ENCODE measurements at places on chromosomes 5 and 9.

DNA sequence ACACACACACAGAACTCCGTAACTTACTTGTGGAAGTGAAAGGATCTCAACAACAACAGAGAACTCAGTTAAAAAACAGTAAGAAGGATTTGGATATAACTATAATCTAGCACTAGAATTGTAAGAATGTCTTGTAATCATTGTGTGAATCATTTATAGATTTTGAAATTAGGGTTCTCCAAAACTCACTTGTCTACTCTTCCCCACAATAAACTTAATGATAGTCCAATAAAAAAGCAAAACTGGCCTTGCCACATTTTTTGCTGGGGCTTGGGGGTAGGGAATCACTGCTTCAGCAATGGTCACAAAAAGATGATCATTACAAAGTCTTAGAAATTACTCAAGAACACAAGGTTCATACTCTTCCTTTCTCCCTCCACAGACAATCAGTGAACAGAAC lies 8.8 kb downstream of the TBCA start:
- no peak for DNase-seq

DNA sequence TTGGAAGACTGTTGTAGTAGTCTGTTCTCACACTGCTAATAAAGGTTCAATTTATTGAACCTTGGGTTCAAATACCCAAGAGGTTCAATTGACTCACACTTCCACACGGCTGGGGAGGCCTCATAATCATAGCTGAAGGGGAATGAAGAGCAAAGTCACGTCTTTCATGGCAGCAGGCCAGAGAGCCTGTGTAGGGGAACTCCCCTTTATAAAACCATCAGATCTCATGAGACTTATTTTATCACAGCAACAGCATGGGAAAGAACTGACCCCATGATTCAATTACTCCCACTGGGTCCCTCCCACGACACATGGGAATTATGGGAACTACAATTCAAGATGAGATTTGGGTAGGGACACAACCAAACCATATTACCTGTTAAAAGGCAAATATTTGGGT lies 268.2 kb downstream of the TMEM167A start:
- DNase-seq = no peak

GRCh38 chr9:132238026-132238972 lies 76.4 kb downstream of the NTNG2 start:
- DNase-seq = no peak

DNA sequence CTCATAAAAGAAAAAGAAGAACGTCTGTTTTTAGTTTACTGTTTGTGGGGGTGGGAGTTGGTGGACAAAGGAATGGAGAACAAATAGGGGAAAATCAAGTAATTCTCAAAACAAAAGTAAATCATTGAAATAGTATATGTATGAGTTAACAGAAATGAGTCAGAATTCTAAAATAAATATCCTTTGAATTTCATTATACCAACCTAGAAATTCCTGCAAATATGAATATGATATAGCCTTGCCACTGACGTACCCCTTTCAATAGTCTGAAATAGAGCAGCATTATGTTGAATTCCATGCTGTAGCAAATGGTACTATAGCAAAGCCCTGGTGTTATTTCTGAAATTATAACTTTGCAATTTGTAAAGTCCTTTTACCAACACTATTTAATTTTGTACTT lies 29.6 kb upstream of the DTWD2 start:
- no peak for DNase-seq

- no peak for DNase-seq
Measured at GRCh38 chr5:81630684-81631083, 120.2 kb downstream of the SSBP2 start.

DNA sequence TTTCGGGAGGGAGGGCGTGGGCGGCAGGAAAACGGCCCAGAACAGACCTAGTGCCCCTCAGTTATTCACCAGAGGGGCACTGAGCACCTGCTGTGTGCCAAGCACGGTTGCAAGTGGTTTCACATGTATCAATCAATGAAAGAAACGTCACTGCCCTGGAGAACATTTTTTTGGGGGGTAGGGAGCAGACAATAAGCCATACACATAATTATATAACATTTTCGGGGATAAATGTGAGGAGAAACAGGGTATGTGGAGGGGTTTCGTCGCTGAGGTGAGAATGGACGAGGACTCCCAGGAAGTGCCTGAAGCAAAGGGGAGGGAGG lies 444 bp upstream of the ZNF354A start:
- DNase-seq = no peak

- DNase-seq = no peak
Measured at GRCh38 chr5:150138551-150139265, 16.9 kb downstream of the PDGFRB start.

DNA sequence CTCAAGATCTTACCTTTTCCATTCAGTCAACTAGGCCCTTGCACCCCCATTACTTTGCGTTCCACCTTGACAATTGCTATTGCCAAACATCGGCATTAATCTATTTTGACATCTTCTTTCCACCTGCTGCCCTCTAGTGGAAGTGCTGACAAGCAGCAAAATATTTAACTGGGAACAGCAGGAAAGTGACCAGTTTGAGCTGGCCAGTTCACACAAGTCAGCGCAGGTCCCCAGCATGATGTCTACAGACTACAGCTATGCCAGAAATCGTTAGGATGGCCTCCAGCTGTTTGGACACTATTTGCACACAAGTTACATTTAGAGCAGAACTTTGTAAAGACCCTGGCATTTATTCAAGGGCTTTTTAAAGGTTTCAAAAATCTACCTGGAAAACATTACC lies 160.1 kb downstream of the GHR start:
- DNase-seq = no peak

GRCh38 chr5:84303315-84303714 lies 81.4 kb downstream of the EDIL3 start:
- DNase-seq = no peak

DNA sequence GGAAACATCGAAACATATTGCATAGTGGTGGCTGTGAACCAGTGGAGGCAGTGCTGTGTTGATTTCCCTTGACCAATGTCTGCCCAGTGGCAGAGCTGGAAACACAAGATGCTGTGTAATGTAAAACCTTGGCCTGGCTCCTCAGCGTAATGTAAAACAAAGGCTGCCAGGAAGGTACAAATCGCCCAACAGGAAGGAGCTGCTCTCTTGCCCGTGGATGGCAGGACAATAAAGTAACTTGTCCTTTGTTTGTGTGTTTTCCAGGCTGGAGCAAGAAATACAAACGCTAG lies 143.4 kb downstream of the PALM2AKAP2 start:
- DNase-seq = no peak

DNA sequence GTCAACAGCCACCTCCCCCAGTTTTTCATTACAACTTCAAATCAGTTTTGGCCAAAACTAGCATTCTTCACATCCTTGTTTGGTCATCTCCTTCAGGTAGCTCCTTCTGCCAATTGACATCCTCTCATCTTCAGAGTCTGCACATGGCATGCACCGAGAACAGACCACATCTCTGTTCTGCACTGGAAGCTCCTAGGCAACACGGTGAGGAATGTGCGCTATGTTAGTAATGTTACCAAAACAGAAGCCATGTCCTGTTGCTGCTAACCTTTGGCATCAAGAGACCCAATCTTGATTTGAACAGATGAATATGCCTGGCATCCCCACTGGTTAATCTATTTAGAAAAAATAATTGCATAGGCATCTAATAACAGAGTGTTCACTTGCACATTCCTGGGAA lies 5.1 kb upstream of the HK3 start:
- no peak for DNase-seq

- DNase-seq = no peak
Measured at GRCh38 chr9:21660976-21661375, 141.5 kb upstream of the MTAP start.

DNA sequence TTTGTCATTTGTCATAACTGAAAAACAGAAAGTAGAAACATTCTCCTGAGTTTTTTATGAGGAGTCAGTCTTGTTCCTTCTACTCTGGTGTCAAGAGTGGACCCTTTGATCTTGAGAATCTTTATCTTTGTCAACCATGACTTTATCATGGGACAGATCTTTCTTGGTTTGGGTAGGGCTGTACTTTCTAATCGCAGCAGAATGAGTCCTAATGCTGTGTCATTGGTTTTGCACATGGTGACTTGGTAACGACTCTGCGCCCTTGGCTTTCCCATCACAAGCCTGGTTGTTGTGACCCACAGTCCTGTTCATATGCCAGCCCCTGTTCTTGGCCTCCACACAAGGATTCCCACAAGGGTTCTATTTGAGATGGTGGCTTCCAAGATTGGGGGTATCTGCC lies 45.6 kb downstream of the AOPEP start:
- DNase-seq = no peak

- no peak for DNase-seq
Measured at GRCh38 chr5:84032324-84032723, 311.7 kb upstream of the HAPLN1 start.

DNA sequence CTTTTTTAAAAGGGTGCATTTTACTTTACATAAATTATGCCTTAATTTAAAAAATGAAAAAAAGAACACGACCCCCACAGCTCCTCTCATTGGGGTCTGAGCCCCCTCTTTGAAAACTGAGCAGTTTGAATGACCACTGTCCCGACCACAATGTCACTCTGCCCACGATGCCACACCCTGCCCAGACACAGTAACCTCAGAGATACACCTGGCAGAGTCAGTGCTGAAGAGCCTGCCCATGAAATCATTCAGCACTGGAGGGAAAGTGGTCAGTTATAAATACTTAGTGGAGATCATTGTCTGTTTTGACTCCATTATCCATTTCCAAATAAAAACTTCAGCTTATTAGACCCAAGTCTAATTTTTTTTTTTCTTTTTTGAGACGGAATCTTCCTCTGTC lies 49.3 kb downstream of the DNAJC21 start:
- no peak for DNase-seq

GRCh38 chr5:76583163-76584047 lies 39.8 kb downstream of the F2RL2 start:
- no peak for DNase-seq

GRCh38 chr5:168790002-168790635 lies 211.0 kb upstream of the PANK3 start:
- no peak for DNase-seq

- no peak for DNase-seq
Measured at GRCh38 chr9:37037503-37038301, 3.6 kb upstream of the PAX5 start.

DNA sequence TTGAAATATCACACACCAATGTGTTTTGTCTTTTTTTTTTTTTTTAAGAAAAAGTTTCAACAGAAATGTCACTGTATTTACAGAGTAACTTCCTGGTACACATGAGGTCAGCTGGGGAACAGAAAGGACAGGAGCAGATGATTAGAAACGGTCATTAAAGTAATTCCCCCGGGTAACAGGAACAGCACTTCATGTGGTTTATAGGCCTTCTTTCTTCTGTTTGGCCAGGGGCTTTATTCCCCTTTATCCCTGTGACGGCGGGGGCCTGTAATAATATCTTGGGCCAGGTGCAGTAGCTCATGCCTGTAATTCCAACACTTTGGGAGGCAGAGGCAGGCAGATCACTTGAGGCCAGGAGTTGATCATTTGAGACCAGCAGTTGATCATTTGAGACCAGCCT lies 30.5 kb upstream of the MSH3 start:
- DNase-seq = no peak

- DNase-seq = no peak
Measured at GRCh38 chr9:108150736-108151586, 661.4 kb upstream of the KLF4 start.

DNA sequence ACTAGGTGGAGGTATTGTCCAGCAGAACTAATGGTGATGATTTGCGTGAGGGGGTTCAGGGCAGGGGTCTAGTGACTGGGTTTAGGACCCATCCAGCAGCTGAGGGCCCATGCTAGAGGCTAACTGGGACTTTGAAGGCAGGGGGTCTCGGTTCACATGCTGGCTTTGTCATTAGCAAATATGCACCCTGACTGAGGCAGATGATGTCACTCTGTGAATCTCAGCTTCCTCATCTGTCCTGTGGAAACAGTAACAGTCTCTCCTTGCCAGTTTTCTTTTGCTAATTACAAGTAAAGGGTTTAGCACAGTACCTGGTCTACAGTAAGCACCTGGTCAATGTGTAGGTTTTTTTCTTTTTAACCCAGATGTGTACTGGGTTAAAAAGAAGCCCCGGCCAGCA lies 5.2 kb downstream of the SH2D3C start:
- DNase-seq = no peak

DNA sequence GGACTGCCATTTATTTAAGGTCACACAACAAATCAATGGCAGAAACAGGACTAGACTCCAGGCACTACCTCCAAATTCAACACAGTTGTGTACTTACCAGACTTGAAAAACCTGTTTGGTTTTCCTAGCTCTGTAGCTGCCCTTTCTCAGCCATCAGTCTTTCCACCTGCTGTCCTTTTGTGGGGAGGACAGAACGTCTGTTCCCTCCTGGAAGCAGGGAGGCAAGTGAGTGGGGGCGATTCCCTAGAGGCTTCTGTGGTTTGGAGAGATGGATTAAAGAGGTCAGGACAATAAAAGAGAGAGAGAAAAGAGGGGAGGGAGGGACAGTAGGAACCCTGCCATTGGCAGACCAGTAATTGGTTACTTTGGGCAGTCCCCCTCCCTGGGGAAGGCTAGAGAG lies 14.7 kb downstream of the ASTN2 start:
- DNase-seq = no peak

GRCh38 chr5:98656796-98657195 lies 116.7 kb upstream of the RGMB start:
- DNase-seq = no peak

GRCh38 chr9:20302197-20302596 lies 320.1 kb downstream of the MLLT3 start:
- no peak for DNase-seq

DNA sequence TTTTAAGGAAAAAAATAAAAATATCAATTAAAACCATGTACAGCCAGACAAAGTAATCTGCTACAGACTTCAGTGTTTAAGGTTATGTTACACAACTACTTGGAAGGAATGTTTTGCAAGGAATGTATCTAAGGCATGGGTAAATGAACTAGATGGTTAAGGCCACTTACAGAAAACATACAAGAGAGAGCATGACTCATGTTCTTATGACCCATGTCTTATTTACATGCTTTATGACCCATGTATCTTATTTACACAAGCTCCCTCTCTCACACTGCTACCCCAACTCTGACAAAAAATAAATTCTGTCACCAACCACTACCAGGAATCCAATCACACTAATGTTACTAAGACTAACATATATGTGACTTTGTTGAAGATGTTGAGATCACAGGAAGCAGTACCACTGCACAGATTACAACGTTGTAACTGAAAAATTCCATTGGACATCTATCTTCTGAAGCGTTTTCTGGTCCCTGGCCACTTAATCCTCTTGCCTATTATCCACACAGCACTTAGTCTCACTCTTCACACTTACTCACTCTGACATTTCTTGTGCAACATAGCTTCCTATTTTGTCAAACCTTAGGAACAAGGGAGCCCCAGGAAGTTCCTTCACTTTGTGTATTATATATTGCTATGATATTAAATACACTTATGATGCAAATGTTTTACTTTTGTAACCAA lies 1630.1 kb upstream of the C9orf72 start:
- no peak for DNase-seq

- no peak for DNase-seq
Measured at GRCh38 chr5:157167214-157167621, 1.2 kb upstream of the GARIN3 start.

- no peak for DNase-seq
Measured at GRCh38 chr5:102654559-102655349, 100.4 kb upstream of the PAM start.

- DNase-seq = no peak
Measured at GRCh38 chr5:56649569-56649968, 165.8 kb upstream of the MAP3K1 start.

- DNase-seq = no peak
Measured at GRCh38 chr5:33885679-33886078, 6.1 kb downstream of the ADAMTS12 start.

- DNase-seq = no peak
Measured at GRCh38 chr5:76606701-76607100, 16.5 kb downstream of the F2RL2 start.

- no peak for DNase-seq
Measured at GRCh38 chr9:114131808-114132549, 23.4 kb upstream of the COL27A1 start.
